ENCODE measurements at places on chromosomes 11 and 22.

GRCh38 chr11:118174006-118174567 lies 2.4 kb downstream of the SCN2B start:
- no peak for DNase-seq

GRCh38 chr11:78815831-78816230 lies 241.2 kb upstream of the NARS2 start:
- DNase-seq: no peak

- peak; percentile 71 for DNase-seq
Measured at GRCh38 chr22:37639070-37639760, at the start of gene SH3BP1. Gene SH3BP1, plus strand, starts transcription at chr22:37639669. Its CDS starts 119 bp downstream, at chr22:37639788.

DNA sequence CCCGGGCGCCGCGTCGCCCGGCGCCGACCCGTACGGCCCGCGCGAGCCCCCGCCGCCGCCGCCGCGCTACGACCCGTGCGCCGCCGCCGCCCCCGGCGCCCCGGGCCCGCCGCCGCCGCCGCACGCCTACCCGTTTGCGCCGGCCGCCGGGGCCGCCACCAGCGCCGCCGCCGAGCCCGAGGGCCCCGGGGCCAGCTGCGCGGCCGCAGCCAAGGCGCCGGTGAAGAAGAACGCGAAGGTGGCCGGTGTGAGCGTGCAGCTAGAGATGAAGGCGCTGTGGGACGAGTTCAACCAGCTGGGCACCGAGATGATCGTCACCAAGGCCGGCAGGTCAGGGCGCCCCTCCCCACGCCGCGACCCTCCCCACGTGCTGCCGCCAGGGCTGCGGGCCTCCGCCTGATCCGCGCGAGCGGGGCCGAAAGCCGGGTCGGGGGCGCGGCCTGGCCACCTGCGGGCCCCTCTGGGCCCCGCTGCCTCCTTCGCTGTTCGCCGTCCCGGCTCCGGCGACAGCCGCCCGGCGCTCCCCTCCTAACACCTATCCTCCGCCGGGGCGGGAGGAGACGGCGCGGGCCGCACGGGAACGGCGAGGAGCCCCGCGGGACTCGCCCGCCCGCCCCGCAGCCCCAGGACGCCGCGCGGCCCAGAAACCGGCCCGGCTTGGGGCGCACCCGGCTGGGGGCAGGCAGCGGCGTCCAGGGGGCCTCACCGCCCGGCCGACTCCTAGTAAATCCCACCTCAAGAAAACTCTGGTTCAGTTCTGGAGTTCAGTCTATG lies 560 bp downstream of the TBX1 start:
- no peak for DNase-seq

DNA sequence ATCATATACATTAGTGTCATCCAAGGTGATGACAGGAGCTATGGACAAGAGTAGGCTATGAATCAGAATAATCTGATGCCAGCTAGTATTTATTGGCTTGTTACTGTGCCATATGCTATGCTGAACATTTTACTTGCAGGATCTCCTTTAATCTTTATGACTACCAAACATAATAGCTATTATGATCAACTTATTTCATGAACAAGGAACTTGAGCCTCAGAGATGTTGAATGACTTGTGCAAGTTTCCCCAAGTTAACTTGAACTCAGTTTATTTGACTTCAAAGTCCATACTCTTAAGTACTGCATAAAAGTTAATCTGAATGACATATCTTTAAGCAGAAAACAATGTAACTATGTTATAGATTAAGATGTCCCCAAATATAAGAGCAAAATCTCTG lies 178.8 kb upstream of the ARHGAP20 start:
- DNase-seq: no peak

DNA sequence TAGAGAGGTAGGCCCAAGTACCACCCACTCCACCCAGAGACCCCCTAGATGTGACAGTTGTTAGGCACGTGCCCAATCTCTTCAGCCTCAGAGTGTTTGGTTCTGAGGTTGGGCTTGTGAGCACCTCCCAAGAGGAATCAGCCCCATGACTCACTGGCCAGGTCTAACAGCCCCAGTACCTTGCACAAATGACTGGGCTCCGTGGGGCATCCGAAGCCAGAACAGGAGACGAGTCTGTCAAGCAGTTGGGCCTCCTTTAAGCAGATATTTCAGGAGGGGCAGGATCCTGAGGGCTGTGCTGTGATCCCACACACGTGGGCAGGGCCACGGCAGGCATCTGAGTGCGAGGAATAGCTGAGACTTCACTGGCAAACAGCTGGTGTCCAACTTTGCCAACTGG lies 29.1 kb upstream of the FGF19 start:
- no peak for DNase-seq

GRCh38 chr22:20164863-20165262 lies 14.0 kb upstream of the CCDC188 start:
- DNase-seq: no peak

DNA sequence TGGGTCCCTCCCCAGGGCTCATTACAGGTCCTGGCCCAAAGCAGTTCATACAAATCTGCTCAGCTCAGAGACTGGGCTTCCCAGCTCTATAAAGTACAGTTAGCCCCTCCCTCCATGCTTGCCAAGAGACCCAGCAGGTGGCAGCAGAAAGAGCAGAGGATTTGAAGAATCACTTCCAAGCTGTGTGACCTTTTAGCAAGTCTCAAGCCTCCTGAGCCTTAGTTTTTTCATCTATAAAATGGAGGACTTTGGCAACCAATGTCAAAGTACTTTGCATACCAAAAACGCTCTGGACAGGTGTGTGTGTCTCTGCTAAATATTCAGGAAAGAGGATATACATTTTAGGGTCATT lies 26.6 kb downstream of the RELT start:
- DNase-seq: no peak

DNA sequence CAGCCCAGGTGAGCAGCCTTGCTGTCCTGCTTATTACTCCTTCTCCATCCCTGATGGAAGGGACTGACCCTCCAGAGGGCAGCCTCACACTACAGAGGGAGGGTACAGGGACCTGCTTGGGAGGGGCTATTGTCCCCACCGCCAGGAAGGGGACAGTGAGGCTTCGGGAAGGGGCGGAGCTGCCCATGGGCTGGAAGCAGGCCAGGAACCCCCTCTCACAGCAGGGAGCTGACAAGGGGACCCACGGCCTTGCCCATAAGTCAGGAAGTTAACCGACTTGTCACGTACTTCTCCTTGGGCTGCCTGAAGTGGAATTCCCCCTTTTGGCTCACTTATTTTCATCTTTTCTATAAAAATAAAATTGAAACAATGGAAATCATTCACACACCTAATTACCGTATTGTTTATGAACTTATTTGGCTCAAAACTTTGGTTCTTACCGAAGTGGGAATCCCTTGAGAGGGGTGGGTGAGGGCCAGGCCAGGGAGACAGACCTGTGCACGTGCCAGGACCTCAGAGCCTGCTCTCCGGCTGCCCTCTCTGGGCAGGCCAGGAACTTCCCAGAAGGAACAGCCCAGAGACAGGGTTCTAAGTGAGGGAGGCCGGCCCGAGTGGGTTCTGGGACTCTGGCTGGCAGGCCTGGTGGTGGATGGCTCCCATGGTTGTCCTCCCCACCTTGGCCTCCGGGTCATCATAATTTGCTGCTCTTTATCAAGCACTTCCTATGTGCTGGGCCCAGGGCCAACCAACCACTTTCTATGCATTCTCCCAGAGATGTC lies 5.8 kb downstream of the MGAT3 start:
- no peak for DNase-seq

DNA sequence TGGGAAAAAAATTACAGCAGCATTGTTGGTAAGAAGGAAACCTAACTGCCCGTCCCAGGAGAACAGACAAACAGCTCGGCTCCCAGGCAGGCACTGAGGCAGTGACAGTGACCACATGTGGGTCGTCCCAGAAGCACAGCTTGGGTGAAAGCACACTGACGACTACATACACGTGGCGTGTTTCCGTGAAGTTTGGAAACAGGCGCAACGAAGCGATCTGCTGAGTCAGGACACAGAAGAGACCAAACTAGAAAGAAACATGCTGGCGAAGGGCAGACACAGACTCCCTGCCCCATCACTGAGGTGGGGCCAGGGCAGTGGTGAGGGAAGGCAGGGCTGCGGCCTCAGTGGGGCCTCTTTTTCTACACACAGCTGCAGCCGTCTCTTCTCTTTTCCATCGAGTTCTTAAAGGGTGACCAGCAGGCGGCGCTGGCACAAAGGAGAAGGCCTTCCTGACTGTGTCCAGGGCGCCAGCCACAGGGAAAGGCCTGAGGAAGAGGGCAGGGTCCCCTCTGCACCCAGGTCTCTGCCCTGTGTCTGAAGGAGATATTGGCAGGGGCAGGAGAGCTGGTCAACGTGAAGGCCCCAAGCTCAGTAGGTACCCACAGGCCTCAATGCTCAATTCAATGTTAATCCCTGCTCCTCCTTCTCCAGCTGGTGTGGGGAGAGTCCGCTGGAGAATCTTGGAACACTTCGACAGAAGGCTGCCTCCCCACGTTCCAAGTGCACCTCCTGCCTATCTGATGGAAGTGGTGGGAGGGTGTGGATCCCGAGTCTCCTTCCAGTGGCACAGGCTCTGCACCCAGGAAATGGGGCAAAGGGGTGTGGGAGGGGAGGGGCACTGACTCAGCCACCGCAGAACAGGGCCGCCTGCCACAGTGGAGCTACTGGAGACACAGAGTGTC lies 19.9 kb downstream of the CARS1 start:
- peak; percentile 72 for DNase-seq

- no peak for DNase-seq
Measured at GRCh38 chr11:71936825-71937224, 8.0 kb downstream of the RNF121 start.

DNA sequence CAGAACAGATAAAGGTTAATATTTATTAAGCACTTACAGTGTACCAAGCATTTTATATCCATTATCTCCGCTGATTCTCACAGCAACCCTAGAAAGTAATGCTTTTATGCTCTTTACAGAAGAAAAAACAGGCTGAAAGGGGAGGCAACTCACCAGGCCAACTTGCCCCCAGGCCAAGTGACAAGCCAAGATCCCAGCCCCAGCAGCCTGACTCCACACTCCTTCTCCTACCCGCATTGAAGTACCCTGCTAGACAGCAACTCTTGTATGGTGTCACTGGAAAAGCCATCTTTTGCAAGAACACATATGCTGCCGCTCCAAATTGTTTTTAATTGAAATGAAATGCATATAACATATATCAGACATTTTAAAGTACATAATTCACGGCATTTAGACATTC lies 25.6 kb downstream of the SMCO4 start:
- DNase-seq: no peak

- no peak for DNase-seq
Measured at GRCh38 chr11:908273-908672, 2.3 kb downstream of the CHID1 start.

DNA sequence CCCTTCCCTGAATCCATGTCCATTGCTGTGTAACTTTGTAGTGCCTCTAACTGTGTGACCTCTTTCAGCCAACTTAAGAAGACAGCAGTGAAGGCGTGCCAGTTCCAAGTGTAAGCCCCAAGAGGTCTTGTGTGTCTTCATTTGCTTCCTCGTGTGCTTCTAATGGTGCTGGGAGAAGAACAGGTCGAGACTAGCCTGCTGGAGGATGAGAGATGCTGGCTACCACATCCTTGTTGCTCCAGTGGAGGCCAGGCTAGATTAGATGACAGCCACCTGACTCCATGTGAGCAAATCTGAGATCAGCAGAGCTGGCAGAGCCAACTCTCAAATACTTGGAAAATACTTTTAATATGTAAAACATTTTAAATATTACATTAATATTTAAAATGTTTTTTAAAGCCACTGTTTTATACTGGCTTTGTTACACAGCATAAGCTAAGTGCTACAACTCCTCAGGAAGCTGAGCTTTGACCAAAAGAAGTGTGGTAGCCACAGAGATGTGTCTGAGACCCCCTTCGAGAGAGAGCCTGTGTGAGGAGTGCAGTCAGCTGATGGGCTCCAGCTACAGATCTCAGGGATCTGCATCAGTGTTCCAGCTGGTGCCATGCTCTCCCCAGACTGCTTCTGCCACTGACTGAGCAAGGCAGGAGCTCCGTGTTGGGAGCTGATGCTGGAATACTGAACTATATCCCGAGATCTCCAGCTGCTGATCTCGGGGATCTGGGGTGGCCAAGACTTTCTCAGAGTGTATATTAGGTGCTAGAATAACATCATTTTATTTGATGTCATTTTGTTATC lies 8.9 kb downstream of the KCNJ11 start:
- no peak for DNase-seq

- no peak for DNase-seq
Measured at GRCh38 chr22:20523086-20523983, 15.9 kb downstream of the MED15 start.

GRCh38 chr22:24102366-24103200 lies 78.7 kb upstream of the SUSD2 start:
- DNase-seq: no peak

DNA sequence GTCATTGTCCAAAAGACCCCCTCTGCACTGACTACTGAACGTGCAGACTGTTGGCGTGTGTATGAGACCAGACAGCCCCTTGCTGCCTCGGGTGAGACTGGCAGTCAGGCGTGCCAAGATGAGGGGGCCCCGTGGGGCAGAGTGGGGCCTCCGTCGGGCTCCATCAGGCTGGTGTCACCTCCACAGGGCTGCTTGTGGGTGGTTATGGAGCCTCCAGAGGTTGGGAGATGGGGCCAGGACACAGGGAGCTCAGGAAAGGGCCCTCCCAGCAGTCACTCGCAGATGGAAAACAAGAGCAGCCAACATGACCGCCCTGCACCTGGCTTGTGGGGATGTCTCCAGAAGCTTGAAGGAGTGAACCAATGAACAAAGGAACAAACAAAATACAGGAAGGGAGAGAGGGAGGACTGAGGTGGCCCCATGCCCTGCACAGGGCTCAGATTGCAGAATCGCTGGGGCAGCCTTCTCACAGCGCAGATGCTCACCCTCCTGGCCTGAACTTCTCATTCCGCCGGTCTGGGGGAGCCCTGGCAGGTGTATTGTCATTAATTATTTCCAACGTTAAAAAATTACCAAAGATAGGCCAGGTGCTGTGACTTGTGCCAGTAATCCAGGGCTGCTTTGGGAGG lies 5.5 kb upstream of the PHLDA2 start:
- DNase-seq: no peak

DNA sequence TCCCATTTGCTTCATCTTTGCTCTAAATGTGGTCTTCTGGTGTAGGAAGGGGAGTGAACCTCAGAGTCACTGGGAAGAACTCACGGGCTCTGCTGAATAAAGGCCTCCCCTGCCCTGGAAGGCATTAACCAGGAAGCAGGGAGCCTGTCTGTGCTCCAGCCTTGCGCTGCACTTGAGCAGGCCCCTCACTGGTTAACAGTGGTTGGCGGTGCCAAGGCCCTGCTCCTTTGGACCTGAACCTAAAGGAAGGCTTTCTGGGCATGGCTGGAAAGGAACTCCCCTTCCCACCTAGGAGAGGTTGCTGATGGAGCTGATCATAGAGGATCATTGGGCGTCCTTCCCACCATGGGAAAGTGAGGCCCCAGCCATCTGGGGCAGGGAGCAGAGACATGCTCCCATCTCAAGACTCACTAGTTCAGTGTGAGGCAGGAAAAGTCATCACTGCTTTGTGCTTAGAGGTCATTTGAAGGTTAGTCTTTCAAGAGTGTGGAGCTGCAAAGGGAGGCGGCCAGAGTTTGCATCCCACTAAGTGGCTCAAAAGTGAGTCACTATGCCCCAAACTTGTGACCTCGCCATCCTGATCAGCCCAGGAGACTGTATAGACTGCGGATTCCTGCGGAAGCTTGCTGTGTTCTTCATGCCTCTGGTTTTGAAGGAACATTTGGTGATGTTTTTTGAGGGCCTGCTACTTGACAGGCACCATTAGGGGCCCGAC lies 50.4 kb downstream of the DBX1 start:
- no peak for DNase-seq

Data from hepatic stellate cell (primary cell).